ENCODE measurements at places on chromosomes 7 and 10.

GRCh38 chr10:129971381-129972144 is 7.5 kb upstream of the EBF3 start:
- DNase-seq, result peak; percentile 87

GRCh38 chr10:44742248-44742647 is 168.9 kb upstream of the TMEM72 start:
- DNase-seq, result no peak

- DNase-seq, result peak; percentile 61
Observed at GRCh38 chr10:3850999-3851937, 66.3 kb upstream of the KLF6 start.

DNA sequence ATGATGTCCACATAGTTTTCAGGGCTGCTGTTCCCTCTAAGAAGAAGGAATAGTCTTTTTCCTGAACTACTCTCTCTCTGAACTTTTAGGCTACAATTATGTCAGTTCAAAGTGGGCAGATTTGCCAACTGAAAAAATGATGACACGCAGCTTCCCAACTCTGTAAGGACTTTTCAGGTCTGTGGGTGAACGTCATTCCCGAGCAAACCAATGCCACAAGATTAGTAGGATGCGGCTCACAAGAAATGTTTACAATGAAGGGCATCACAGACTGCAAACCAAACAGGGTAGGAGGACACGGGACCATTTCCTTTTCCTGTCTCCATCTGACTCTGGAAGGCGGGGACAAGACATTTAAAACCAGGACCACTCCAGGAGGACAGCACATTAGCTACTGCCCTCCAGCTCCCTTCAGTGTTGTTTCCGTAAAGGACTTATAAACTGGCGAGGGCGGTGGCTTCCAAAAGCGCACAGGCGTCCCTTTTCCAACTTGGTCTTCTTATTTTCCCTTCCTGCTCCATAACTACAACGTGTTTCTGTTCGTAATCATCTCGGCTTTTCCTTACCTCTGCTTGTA is 539 bp upstream of the MKLN1 start:
- DNase-seq, result peak; percentile 56

GRCh38 chr7:127961786-127962453 is 69.3 kb downstream of the LRRC4 start:
- no peak for DNase-seq

GRCh38 chr7:16357921-16358320 is 63.4 kb downstream of the CRPPA start:
- peak; percentile 38 for DNase-seq

GRCh38 chr7:41118486-41118885 is 584.4 kb downstream of the INHBA start:
- DNase-seq, result no peak

DNA sequence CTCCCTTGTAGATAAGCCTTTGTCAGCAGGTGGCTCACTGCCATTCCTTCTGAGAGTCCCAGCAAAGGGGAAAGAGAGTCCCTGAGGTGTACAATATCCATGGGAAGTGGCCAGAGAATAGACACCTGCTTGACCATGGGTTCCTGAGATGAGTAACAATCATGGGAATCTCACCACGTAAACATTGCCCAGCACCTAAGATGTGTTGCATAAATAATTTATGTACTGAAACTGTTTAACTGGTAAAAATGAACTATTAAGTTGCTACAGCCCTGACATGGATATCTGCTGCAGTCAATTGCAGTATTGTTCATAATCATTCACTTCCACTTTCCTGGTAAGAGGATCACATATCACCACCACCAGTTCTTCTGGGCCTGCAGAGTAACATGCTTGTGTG is 123.8 kb upstream of the INHBA start:
- DNase-seq, result no peak

GRCh38 chr7:87059525-87060287 is at the start of gene ELAPOR2:
ELAPOR2 (minus strand) TSS chr7:87059654; CDS start chr7:87059513, 141 bp downstream.
- peak; percentile 63 for DNase-seq

DNA sequence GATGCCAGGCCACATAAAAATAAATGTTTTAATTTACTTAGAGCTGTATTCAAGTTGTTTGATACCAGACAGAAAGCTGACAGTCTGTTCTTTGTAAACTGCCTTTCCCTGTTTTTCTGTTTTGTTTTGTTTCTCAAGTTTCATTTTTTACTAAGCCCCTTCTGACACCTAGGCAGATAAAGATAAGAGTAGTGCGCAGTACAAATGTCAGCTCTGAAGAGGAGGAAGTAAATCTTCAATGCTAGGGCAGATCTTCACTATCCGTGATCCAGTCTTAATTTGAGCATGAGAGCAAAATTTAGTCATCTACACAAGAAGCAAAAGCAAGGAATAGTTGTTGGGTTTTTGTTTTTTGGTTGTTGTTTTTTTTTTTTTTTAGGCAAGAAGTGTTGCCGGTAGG is 27.3 kb downstream of the MTURN start:
- DNase-seq, result no peak

- no peak for DNase-seq
Observed at GRCh38 chr7:148979827-148980226, 48.5 kb downstream of the PDIA4 start.

GRCh38 chr10:122939856-122940543 is 14.0 kb downstream of the C10orf88 start:
- DNase-seq, result peak; percentile 51

DNA sequence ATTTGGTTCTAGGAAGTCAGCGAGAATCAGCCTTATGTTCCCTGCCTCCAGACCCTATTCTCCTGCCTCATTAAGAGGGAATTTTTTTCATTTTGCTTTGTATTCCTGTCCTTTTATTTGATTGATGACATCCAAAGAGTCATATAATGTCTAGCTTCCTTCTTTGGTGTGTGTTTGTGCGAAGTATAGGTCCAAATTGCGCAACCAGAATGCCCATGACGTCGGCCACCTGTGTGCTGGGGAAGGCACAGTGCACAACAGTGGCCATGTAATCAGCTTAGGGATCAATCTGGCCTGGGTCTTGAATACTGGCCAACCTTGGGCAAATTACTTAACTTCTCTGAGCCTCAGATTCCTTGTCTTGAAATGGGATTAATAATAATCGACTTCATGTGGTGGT is 206.2 kb downstream of the VTI1A start:
- DNase-seq, result no peak

DNA sequence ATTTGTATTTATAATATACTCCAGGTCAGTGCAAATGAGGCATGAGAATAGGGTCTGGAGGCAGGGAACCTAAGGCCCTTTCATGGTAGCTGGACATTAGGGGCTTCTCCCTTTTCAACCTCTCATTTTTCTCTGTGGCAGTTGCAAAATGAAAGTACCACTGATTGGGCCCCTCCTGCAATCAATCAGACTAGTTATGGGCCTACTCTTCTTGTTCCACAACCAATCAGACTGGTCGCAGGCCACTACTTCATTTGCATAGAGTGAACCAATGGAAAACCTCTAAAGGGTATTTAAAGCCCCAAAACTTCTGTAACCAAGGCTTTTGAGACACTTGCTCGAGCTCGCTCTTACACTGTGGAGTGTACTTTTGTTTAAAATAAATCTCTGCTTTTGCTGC is 10.0 kb upstream of the PRPS1L1 start:
- no peak for DNase-seq

- DNase-seq, result no peak
Observed at GRCh38 chr7:16479161-16479560, 13.6 kb upstream of the SOSTDC1 start.

- DNase-seq, result no peak
Observed at GRCh38 chr7:116395141-116395791, 104.3 kb upstream of the CAV2 start.

- DNase-seq, result no peak
Observed at GRCh38 chr10:114387784-114388183, 16.5 kb downstream of the AFAP1L2 start.

Data from muscle of back (tissue), 13 donors.